Stimulated activated CD4-positive, alpha-beta T cell treated with anti-CD3 and anti-CD28 coated beads, Interleukin-1b, Interleukin-23, amount 100 ng/mL, for 1 hour (primary cell): ENCODE measurements at places on chromosomes 3 and 15.

- DNase-seq, result no peak
These were observed 74.2 kb downstream of the ARRDC4 start for GRCh38 chr15:98034731-98035130.

GRCh38 chr3:138477801-138478200 is 43.4 kb downstream of the ESYT3 start:
- no peak for DNase-seq

GRCh38 chr3:114839476-114839875 is 307.6 kb downstream of the ZBTB20 start:
- DNase-seq, result no peak

DNA sequence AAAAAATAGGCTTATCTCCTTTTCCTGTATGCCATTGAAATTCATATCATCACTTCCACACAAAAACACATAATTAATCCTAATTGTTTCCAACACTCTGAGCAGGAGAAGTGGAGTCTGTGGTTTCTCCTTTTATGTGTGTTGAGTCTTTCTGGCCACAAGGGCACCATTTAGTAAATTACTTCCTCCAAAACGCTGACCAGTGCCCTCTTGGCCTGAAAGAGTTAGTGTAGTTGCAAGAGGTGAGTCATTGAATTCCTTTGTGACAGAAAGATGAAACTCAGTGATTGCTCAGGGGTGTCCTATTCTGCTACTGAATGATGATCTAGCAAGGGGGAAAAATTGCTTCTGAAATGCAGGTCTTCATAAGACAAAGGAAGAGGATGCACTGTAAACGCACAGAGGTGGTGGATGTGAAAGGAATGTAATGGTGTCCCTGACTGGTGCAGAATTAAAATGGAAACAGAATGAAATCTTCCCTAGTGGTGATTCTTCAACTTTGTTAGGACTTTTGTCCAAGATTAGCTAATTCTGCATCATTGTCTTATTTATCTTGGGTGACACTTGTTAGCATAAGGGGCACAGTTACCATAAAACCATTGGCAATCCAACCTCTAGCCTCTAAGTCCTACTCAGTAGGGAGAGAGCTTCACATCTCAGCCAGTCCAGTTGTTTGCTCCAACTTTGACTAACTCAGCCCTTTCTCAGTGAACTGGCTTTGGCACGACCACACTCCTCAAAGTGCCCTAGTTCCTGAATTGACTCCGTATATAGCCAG is 208.4 kb upstream of the NANOGP8 start:
- DNase-seq, result no peak

DNA sequence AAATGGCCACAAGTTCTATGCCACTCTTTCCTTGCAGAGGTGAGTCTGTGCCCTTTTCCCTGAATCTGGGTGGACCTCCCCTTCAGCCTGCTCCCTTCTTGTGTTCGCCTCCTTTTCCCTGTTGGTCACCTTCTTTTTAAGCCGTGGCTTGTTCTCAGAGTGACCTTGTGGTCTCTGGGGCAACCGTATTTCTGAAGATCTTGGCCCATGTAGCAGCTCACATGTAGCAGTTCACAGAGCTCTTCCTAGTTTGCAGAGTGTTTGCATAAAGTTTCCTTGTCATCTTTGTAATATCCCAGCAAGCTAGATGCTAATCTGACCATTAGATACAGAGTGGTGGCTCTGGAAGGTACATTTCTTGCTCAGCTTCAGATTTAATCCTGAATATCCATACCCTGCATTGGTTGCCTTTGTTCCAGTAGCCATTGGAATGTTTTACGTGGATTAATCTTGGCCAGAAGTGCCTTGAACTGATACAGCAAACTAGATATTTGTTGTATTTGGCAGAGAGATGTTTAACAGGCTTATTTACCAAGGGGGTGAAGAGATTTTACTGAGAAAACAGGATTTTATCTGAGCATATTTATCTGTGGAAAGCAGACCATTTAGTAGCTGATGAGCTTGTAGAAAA is 40.7 kb upstream of the BSN start:
- DNase-seq, result no peak

- DNase-seq, result no peak
These were observed 236.8 kb downstream of the CACNA2D3 start for GRCh38 chr3:54358969-54359694.

GRCh38 chr15:48432688-48433087 is 101.5 kb downstream of the DUT start:
- no peak for DNase-seq

- no peak for DNase-seq
These were observed 165.0 kb downstream of the RSL24D1 start for GRCh38 chr15:55031727-55032126.

DNA sequence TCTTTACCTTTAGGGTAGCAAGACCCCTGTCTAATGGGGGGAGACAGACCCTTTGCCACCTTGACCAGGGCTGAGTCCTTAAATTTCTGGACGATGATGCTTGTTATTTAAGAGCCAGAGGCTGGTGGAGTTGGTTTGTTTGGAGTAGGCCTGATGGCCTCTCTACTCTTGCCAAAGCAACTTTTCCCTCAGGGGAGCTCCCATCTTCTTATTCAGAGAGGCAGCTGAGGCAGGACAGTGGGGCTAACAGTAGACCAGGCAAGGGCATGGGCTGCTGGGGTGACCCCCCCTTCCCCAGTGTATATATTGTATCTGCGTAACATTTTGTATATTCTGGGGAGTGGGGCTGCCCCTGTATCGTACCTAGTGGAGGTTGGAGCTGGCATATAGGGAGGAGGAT is 10.3 kb downstream of the RPS17 start:
- no peak for DNase-seq

DNA sequence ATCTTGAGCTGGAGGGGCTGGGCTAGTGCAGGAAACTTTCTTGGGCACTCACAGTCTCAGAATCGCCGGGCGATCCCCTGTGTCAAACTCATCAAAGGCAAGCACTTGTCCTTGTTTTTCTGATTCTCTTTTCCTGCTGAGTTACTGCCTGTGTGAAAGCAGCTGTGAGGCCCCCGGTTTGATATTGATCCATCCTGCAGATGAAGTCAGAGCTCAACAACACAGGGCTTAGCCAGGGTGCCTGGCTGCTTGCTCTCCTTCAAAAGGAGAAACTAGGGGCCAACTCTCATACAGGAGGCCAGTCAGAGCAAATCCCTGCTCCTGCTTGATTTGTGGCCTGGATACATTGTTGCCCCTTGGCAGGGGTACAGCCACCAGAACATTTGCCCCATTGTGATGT is 22.9 kb downstream of the CLSTN2 start:
- DNase-seq, result no peak

- no peak for DNase-seq
These were observed 107.9 kb downstream of the ATG7 start for GRCh38 chr3:11379824-11380701.

DNA sequence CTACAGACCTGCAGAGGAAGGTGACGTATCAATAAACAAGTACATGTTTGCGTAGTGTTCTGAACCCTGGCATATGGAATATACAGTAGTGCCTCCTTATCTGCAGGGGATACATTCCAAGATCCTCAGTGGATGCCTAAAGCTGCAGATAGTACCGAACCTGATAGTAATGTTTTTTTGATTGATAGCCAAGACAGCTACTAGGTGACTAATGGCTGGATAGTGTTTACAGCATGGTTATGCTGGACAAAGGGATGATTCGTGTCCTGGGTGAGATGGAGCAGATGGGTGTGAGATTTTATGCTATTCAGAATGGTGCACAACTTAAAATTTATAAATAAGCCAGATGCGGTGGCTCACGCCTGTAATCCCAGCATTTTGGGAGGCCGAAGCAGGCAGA is 55.8 kb upstream of the IGF2BP2 start:
- DNase-seq, result no peak

- no peak for DNase-seq
These were observed 651 bp downstream of the ACTC1 start for GRCh38 chr15:34794590-34795206.

DNA sequence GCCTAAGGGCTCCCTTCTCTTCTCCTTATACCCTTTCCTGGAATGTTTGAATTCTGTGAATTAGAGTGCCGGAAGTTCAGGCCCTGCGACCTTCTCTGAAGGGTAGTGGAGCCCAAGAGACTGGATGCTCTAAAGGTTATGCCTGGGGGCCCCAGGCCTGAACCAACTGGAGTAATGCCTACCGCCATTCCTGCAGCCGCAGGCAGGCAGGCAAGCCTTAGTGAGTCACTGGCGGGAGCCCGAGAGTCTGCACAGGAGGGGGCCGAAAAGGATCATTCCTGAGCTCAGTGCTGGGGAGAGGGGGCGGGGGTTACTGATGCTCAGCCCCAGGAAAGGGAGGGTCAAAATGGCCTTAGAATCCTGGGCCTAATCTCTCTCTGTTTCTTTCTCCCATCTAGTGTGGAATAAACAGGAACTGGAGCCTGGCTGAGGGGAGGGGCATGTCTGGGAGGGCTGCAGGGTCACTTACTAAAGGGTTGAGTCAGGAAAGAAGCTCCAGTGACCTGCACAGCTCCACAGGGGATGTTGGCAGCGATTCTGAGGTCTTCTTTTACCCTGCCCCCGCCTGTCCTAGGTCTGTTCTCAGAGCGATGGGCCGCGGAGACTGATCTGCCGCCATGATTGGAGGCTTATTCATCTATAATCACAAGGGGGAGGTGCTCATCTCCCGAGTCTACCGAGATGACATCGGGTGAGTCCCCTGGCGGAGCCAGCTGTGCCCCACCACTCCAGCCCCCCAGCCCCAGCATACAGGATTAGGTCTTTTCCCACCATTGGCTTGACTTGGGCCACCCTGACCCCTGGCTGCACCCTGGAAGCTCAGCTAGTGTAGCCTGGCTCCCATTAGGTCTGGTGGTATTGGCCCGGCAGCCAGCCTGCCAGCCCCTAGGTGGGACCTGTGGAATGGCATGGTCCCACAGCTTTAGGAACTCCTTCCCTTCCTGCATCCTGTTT is 2.0 kb downstream of the AP2M1 start:
- no peak for DNase-seq

- DNase-seq, result no peak
These were observed 50.9 kb downstream of the C3orf20 start for GRCh38 chr3:14725564-14726440.

DNA sequence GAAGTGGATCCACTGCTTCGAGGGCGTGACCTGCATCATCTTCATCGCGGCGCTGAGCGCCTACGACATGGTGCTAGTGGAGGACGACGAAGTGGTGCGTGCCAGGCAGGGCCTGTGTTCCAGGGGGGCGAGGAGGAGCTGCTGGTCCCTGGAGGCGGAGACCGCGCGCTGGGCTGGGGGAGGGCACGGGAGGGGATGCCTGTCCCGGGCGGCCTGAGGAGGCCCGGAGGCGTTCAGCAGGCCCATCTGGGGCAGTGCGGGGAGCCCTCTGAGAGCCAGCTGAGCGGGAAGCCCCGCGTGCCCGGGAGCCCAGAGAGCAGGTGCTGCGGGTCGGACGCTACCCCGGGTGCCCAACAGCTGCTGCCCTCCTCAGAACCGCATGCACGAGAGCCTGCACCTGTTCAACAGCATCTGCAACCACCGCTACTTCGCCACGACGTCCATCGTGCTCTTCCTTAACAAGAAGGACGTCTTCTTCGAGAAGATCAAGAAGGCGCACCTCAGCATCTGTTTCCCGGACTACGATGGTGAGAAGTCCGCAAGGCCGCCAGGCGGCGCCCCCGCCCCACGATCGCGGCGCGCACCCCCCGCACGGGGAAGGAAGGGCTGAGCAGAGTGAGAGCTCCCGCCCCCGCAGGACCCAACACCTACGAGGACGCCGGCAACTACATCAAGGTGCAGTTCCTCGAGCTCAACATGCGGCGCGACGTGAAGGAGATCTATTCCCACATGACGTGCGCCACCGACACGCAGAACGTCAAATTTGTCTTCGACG is 2.9 kb downstream of the GNAT1 start:
- peak; percentile 72 for DNase-seq

- no peak for DNase-seq
These were observed 7.4 kb downstream of the MKRN3 start for GRCh38 chr15:23572844-23573243.

DNA sequence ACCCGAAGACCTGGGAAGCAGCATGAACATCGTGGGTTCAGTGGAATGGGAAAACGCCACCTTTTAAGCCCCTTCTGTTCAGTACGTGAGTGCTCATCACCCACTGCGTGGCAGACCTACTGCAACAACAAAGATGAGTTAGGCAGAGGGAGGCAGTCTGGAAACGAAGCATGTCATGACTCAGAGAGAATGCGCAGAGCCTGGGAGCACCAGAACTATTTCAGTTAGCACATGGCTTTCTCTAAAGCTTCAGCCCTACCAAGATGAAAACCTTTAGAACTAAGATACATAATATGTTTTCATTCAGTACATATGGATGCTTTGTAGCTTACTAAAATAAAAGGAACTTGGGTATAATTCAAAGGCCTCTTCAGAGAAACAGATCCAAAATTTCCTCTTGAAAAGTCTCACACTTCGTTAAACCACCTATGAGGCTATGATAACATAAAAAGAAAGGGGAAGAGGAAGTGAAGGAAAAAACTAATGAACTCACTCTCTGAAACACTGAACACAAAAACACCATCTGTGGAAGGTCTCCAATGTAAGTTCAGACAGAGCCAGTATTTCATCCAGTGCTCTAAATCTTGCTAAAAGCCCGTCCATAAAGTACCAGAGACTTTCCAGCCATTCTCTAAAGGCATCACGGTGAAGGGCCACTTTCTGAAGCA is 140.1 kb downstream of the OCA2 start:
- no peak for DNase-seq

DNA sequence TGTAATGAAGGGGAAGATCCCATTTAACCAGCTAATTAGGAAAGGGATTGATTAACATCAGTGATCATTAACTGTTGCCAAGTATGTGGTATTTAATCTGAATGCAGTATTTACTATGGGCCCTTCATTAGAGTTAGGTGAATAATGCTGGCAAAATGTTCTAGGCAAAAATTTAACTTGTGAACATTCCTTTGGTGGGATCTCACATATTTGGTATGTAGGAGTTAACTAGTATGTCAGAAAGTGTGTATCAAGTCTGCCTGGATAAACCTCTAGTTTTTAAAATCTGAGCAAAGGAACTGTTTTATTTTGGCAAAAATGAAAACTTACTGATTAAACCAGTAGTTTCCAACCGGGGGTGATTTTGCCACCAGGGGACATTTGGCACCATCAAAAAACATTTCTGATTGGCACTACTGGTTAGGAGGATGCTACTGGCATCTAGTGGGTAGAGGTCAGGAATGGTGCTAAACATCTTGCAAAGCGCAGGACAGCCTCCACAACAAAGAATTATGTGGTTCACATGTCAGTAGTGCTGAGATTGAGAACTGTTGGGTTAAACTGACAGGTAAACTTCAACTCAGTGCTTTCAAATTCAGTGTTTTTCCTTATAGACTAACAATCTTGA is 22.5 kb downstream of the LRTM1 start:
- no peak for DNase-seq

DNA sequence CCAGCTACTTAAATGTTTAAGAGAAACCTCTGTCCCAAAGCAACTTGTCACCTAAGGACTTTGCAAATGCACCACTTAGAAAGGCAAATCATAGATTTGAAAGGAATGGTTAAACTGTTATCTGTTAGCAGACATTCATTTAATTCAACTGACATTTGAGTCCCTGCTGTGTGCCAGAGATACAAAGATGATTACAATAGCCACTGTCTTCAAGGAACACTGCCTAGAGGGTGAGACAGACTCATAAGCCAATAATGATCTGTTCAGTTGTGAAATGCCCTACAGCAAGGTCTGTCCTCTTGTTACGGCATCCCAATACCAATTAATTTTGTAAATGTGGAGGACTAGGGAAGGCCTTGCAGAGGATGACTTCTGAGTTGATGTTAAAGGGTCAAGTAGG is 113.1 kb downstream of the ATG7 start:
- DNase-seq, result no peak
